ENCODE measurements at places on chromosomes 11 and 22.

DNA sequence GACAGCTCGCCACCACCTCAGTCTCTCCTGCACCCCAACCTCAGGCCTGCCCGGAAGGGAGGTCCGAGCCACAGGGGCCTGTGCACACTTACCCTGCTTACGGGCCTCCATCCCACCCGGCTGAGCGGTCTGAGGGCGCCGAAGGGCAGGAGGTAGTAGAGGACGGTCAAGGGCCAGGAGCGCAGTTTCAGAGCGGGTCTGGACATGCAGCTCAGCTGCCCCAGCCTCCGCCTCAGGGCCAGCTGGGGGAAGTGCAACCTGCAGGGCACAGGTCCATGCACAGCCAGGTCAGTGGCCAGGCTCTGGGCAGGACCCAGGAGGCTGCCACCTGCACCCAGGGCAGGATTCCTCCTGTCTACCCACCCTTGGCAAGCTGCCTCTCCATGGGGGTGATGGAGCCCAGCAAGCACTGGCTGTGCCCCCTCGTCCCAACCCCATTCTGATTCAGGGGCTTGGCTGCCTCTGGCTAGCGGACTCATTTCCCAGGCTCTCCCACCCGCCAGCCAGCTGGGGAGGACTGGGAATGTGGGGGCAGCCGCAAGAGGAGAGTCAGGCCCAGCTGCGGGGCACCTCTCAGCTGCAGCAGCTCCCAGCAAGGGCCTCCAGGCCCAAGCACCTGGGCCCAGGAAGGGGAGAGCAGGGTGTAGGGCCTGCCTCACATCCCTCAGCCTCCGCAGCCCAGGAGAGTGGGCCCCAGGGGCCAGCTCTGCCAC, 38.3 kb downstream of the PISD start:
- no peak for DNase-seq

- DNase-seq = no peak
Observed at GRCh38 chr11:27701355-27702105, 1.3 kb upstream of the BDNF start.

DNA sequence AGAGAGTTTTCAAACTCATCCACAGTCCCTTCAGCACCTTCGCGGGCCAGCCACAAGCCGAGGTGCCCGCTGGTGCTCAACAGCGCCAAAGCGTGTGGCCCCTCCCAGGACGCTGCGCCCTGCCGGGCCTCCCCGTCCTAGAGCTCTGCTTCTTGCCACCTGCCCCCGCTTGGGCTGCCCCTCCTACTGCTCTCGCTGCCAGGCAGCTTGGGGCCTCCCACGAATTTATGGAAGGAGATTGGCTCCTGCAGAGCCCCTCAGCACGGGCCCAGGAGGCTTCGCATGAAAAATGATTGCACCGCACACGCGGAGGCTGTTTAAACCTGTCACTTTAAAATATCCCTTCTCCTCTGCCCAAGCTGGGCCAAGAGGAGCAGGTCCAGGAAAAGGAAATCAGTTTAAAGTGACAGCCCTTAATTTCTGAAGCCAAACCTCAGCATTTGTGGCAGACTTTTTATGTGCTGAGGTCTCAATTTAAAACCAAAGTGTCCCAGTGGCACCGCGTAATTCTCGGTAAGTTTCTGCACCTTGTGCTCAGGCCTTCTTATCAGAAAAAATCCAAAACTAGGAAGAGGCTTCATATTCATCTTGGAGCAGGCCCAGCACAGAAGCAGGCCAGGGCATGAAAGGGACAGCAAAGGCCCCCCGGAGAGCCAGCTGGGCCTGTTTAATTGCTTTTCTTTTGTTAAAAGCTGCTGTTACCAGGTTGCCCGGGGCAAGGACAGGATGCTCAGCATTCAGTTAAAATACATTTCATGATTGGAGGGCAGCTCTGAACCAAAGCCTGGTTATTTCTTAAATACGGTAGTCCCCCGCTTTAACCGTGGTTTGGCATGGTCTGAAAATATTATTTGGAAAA, 303.6 kb downstream of the OPCML start:
- no peak for DNase-seq

- DNase-seq = peak; percentile 29
Observed at GRCh38 chr11:118289401-118289800, 15.1 kb upstream of the CD3E start.

DNA sequence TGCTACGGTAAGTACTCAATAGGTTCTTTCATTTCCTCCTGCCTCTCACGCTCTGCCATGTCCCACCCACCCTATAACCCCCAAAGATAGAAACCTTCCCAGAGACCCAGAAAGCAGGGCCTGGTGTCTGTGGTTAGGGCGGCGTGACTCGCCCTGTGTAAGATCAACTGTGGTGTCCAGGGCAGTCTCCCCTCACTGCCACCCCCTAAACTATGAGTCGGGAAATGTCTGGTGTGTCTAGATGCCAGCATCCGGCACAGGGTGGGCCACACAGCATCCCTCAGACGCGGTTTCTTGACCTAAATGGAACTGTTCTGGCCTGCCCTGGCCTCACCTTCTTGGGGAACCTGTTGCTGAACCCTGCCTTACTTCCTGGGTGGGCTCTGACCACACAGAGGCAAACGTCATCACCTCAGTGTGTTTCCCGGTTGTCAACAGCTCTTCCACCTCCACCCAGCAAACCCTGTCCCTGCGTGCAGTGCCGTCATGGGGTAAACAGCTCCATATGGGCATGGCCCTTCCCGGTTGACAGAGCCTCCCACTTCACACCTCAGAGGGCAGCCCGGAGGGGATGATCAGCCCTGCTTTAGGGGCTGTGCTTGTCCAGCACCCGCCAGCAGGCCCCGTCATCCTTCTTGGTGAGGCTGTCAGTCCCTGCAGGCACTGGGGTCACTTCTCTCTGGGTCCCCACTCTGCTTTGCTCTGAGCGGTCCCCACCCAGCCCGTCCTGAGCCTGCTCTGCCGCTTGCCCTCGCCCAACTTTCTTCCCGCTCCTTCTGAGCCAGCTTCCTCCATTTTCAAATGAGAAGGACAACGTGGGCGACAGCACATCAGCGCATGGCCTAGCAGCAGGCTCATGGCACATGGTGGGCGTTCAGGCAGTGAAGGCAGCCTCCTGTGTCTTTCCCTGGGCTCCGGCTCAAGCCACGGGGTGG, 6.0 kb downstream of the WNT11 start:
- DNase-seq = no peak

DNA sequence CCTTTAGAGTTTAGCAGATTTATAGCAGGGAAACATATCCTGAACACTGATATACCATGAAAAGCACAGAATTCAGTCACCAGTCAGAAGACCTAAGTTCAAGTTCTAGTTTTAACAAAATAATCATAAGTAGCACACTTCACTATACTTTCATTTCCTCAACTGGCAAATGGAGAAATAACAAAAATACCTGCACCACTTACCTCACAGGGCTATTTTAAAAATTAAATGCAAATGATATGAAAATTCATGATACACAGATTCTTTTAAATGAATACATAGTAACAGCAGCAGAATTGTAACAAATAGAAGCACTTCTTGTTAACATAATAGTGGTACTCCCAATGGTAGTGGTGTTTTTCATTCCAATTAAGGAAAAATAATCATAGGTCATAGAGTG, 139.0 kb downstream of the FCHSD2 start:
- no peak for DNase-seq

DNA sequence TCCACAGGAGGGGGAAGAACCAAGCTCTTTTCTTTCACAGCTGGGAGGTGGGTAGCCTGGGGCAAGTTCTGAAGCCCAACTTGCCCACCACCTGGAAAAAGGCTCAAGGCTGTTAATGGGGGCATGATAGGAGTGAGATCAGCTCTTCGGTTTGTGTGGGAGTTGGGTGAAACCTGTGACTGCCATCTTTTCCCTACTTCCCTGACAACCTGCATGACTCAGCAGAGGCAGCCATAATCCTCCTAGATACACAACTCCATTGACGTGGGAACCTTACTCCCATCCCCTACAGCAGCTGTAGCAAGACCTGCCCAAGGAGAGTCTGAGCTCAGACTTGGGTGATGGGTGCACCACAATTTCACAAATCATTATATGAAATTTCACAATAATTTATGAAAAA, 13.3 kb upstream of the OOSP4B start:
- DNase-seq = no peak

DNA sequence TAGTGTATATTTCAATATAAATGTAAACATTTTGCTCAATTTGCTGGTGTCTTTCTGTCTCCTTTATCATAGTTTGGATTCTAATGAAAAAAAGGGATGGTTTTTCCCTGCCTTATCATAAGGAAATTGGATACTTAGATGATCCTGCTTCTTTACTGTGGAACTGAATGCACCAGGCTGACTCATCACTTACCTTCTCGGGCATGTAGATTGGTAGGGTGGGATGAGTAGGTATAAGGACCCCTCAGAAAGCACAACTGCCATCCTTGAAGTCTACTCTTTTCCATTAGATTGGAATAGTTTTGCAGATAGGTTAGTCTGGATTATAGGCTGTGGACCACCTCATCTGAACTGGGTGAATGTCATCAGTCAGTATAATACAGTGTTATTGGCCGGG, 7.5 kb upstream of the SIDT2 start:
- no peak for DNase-seq

GRCh38 chr22:37929390-37929789, 23.3 kb downstream of the MICALL1 start:
- no peak for DNase-seq

- no peak for DNase-seq
Observed at GRCh38 chr11:114200351-114201133, 95.7 kb upstream of the NNMT start.

- no peak for DNase-seq
Observed at GRCh38 chr22:21612858-21613257, 17.0 kb downstream of the YDJC start.

- DNase-seq = no peak
Observed at GRCh38 chr22:38110008-38110862, at the start of gene BAIAP2L2. Gene BAIAP2L2, minus strand, starts transcription at chr22:38110684. Its CDS starts 159 bp downstream, at chr22:38110525.

GRCh38 chr22:19105867-19106802, 16.1 kb downstream of the DGCR2 start:
- no peak for DNase-seq

DNA sequence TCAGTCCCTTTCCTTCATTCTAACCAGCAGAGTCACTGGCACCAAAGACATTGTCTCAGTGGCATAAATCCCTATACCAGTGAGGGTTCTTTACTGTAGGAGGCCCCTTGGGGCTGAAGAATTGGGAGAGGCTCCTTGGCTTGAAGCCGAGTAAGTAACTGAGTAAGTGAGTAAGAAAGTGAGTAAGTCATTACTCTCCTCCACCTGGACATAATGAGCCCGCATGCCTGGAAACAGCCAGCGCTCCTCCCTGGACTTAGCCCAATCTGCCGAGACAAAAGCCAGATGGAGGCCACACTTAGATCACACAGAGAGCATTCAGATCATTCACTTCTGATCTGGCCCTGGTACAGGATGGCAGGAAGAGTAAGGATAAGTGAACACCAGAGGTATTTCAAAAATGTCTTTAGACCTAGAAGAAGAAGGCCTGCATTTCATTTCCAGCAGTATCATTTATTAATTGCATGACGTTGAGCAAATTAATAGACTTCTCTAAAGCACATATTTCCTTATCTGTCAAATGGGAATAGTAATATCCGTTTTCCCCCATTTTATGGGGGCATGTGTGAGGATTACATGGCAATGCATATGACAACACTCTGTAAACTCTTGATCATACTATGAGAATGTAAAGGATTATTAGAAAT, 8.2 kb upstream of the MICAL3 start:
- DNase-seq = no peak

DNA sequence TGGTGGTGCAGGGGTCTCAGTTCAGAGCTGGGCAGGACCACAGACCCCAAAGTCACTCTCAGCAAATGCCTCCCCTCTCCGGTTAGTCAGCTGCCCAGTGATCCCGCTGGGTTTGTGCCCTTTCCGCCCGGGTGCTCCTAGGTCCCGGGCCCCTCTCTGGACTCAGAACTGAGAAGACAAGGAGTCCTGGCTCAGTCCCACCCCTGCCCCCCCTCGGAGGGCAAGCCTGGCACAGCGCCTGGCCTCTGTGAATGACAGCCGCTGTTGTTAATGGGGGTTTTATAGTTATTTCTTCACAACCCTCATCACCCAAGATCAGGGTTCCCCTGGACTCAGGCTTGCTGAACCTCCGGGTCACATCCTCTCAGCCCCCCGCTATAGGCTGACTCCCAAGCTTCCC, 47.6 kb downstream of the ELFN2 start:
- DNase-seq = no peak

GRCh38 chr11:104000798-104001197, 35.6 kb upstream of the DDI1 start:
- DNase-seq = no peak

GRCh38 chr11:86014221-86014620, 54.7 kb downstream of the PICALM start:
- DNase-seq = no peak

DNA sequence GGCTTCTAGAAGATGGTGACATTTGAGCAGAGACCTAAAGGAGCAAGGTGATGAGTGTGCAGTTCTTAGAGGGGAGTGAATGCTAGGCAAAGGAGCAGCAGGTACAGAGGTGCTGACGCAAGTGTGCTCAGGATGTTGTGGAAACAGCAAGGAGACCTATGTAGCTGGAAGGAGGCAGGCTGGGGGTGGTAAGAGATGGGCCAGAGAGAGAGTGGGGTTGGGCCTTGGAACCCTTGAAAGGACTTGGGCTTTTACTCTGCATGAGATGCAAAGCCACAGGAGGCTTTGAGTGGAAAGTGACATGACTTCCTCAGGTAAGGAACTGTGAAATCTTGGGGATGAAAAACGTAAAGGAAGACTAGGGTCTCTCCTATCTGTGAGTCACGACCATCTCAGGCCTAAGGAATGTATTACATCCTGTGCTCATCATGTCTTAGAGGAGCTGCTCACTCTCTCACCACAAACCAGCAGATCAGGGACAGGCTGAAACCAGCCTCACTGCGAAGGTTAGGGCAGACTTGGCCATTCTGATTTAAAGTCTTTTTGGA, 65.4 kb downstream of the MICAL2 start:
- DNase-seq = peak; percentile 56

DNA sequence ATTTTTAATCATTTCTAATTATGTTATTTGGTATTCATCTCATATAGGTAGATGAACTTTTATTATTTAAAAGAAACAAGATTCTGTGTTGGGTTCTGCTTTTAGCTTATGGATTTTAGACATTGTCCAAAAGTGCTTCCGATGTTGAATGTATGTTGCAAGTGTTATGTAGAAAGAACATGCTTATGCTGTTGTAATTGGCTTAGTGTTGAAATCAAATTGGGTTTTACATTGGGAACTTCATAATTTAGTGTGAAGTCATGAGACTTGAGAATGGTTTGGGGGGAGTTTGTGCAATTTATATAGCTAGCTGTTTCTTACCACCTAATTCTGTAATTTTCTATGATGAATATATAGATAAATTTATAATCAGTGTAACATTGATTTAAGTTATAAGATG, 3.6 kb downstream of the MTMR3 start:
- DNase-seq = no peak

Measured in fibroblast of the conjunctiva (primary cell).